Activated CD8-positive, alpha-beta T cell treated with anti-CD3 and anti-CD28 coated beads, Interleukin-2, amount 10 ng/mL, durations not matched to agents 7 days and 5 days (primary cell): ENCODE measurements at places on chromosomes 7 and 10. TPM values are rescaled to one million over a fixed set of nuclear protein-coding genes. Genes with fewer than 3 reads are reported as not detected.

DNA sequence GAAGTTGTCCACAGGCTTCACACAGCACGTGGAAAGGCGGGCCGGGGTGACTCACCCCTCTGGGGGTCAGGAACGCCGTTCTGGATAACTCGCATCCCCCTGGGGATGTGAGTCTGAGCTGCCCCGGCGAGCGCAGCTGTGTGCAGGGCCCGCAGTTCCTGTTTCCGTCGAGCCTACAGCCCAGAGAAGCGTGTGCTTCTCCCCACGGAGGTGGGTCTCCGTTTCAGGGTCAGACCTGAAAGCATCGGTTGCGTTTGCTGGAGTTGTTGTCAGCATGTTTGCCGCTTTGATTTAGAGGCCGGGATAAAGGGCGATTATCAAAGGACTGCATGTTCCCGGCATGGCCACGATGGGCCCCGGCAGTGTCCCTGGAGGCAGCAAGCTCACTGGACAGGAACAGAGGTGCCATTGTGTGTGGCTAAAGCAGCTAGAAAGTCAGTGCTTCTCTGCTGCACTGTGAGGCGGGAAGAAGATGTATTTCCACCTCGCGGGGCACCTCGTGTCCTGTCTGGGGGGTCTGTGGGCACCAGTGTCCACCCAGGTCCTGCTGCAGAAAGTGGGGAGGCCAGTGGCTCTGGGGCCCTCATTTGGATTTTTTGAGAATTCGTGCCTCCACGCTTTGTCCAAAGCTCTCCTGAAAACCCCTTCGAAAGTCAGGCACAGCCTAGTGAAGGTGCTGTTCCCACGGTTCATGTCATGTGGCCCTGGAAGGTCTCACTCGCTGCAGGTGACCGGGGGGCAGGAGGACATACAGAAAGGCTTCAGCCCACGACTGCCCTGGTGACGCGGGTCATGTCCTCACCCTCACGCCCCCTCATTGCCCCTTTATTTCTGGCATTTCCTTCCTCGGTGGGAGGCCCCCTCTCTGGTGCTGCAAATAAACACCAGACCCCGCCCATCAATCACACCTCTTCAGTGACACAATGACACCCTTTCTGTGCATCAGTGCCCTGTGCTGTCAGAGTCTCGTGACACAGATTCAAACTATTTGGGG, 27.4 kb upstream of the GDI2 start:
- no peak overlapping the region for H3K27ac ChIP-seq
- H3K4me1 ChIP-seq = no peaks in the 10 kb centered on the region
- DNase-seq = no peak
- H3K36me3 ChIP-seq = no peaks in the 10 kb centered on the region

GRCh38 chr7:141731476-141732149, 6.5 kb upstream of the SSBP1 start:
- no peak overlapping the region for H3K27ac ChIP-seq
- H3K36me3 ChIP-seq = no peaks in the 10 kb centered on the region
- no peaks in the 10 kb centered on the region for H3K27me3 ChIP-seq
- H3K4me3 ChIP-seq = no peak overlapping the region
- no peak for DNase-seq

DNA sequence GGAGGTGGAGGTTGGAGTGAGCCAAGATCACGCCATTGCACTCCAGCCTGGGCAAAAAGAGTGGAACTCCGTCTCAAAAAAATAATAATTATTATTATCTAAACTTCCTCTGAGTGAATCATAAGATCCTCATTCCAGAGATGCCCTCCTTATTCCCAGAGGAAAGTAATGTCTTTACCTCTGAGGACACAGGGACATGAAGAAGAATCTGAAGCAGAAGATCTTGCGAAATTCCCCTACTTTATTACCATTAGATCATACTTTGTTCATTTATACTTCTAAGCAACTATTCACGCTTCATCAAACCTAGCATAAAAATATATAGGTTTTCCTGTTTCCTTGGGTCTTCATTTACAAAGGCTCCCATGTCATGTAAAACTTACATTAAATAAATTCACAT, 143.1 kb downstream of the ETV1 start:
- peaks cover 17% of the 10 kb centered on the region for H3K4me1 ChIP-seq
- no peak overlapping the region for H3K27ac ChIP-seq
- H3K36me3 ChIP-seq = no peaks in the 10 kb centered on the region
- H3K27me3 ChIP-seq = no peaks in the 10 kb centered on the region
- DNase-seq = no peak

- H3K4me1 ChIP-seq = no peaks in the 10 kb centered on the region
- H3K27me3 ChIP-seq = no peaks in the 10 kb centered on the region
- H3K36me3 ChIP-seq = no peaks in the 10 kb centered on the region
- DNase-seq = no peak
- no peak overlapping the region for H3K27ac ChIP-seq
Observed at GRCh38 chr7:84844771-84845170, 342.1 kb downstream of the SEMA3D start.

DNA sequence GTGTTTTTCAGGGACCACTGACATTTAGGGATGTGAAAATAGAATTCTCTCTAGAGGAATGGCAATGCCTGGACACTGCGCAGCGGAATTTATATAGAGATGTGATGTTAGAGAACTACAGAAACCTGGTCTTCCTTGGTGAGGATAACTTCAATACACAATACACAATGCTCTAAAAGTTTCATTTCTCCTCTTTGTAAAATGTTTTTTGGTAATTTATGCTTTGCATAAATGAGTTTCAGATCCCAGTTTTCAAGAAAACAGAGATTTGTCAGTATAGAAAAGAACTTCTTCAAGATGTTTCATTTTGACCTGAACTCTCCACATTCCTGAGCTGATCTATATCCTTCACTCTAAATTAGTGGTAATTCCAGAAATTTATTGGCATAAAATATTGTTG, 14.2 kb downstream of the ZNF92 start:
- H3K27ac ChIP-seq = no peak overlapping the region
- no peak overlapping the region for H3K4me3 ChIP-seq
- H3K27me3 ChIP-seq = no peaks in the 10 kb centered on the region

DNA sequence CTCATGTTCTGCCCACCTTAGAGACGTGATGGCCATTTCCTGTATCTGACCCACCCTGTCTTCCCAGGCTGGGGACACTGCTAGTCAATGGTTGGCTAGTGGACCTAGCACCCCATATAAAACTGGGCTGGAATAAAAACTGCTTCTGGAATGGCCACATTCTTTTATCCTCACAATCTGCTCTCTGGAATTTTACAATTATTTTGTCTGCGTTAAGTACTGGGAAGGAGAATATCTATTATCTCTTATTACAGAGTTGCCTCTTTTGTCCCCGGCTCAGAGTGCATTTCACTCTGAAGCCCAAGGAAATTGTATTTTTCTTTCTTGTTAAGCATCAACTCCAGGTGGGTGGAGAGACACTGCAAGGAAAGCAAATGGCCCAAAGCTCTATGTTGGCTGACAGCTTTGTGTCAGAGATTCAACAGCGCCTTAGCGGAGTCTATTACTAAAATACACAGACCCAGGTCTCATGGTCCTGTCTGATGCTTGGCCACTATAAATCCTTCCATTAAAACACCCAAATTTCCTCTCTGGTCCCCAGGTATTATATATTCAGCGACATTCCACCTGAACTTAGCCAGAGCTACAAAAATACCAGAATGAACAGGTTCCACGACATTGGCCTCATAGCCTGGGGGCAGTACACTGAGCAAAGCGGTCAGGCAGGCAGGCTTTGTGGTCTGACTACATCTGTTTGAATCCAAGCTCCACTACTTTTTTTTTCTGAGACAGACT, 121.7 kb downstream of the PRPF18 start:
- peaks cover 41% of the 10 kb centered on the region for H3K27me3 ChIP-seq
- H3K27ac ChIP-seq = no peak overlapping the region
- no peak for DNase-seq
- peaks cover 26% of the 10 kb centered on the region for H3K4me1 ChIP-seq

- H3K27ac ChIP-seq = peak overlapping the region; percentile 86
- H3K4me3 ChIP-seq = peak overlapping the region; percentile 78
Observed at GRCh38 chr10:119542988-119543813, 682 bp upstream of the RGS10 start.

GRCh38 chr10:131437556-131438475, 126.3 kb upstream of the TCERG1L start:
- DNase-seq = no peak
- no peaks in the 10 kb centered on the region for H3K36me3 ChIP-seq
- no peak overlapping the region for H3K27ac ChIP-seq
- H3K27me3 ChIP-seq = no peaks in the 10 kb centered on the region
- H3K4me3 ChIP-seq = no peak overlapping the region
- no peaks in the 10 kb centered on the region for H3K4me1 ChIP-seq

GRCh38 chr7:10655031-10655430, 318.6 kb upstream of the PHF14 start:
- no peaks in the 10 kb centered on the region for H3K36me3 ChIP-seq
- peaks cover 14% of the 10 kb centered on the region for H3K27me3 ChIP-seq
- H3K4me3 ChIP-seq = no peak overlapping the region
- DNase-seq = no peak
- H3K4me1 ChIP-seq = no peaks in the 10 kb centered on the region
- no peak overlapping the region for H3K27ac ChIP-seq

GRCh38 chr10:62131724-62132123, 136.9 kb downstream of the RTKN2 start:
- no peak overlapping the region for H3K27ac ChIP-seq
- peaks cover 13% of the 10 kb centered on the region for H3K36me3 ChIP-seq

DNA sequence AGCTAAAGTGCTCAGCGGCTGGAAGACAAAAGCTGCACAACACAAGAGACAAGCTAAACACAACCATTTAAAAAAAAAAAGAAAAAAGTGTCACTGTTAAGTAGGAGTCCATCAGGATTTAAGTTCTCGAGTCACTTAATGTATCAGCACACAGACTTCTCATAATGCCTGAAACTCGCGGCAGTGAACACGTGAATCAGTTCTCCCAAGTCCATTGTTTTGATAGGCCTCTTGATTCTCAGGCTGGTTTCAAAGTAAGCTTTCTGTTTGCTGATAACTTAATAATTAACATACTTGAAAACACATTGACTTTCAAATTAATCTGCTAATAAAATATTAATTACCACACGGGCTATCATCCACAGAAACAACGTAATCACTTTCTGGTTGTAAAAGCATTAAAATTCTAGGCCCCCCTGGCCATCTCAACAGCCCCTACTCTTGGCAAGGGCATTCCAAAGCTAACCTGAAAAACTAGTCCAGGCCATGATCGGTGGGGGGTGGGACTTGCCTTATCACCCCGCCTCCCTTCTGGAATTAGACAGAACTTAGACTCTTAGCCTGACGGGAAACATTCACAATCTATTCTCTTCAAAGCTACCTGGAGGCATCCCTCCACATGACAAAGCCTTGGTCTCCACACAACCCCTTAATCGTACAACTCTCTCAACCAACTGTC, 129.0 kb downstream of the DIP2C start:
- no peak overlapping the region for H3K4me3 ChIP-seq
- H3K27ac ChIP-seq = no peak overlapping the region

GRCh38 chr10:102230264-102230860, 4.3 kb downstream of the ELOVL3 start:
- H3K4me1 ChIP-seq = peaks cover 33% of the 10 kb centered on the region
- DNase-seq = no peak
- H3K4me3 ChIP-seq = peak overlapping the region; percentile 67

DNA sequence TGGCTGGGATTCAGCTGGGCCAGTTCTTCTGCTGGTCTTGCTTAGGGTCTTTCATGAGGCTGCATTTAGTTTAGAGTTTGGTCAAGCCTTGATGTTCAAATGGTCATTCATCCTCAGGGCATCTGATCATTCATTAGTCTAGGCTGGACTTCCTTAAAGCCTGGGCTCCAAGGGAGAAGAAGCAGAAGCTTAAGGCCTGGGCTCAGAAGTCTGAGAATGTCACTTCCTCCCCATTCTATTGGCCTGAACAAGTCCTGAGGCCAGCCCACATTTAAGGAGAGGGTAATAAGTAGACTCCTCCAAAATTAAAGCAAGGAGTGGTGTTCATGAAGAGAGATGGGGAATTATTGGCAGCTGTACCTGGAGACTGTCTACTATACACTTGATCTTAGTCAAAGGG, 193.2 kb upstream of the HABP2 start:
- DNase-seq = no peak
- peaks cover 2% of the 10 kb centered on the region for H3K4me1 ChIP-seq
- no peak overlapping the region for H3K27ac ChIP-seq
- H3K4me3 ChIP-seq = no peak overlapping the region
- no peaks in the 10 kb centered on the region for H3K36me3 ChIP-seq

DNA sequence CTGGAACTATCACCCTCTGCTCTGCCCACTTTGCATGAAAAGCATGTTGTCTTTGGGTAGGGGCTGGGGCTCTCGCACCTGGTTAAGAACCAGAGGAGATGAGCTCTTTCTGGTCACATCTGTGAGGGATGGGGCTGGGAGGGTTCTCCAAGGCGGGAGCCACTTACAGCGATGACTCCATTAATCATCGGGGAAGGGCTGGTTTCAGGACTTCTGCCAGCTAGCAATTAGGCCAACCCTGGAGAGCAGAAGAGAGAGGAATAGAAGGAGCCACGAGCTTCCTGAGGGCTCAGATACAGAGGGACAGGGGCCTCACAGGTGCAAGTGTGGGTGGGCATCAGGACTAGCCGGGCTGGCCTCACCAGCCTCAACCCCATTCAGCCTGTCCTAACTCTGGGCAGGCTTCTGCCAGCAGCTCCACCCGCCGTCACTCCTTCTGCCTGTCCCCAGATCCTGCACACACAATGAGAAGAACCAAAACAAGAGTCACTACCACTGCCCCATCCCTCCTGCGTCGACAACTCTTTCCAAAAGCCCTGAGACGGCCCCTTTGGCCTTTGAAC, 8.4 kb downstream of the AQP1 start:
- DNase-seq = no peak
- H3K27ac ChIP-seq = no peak overlapping the region
- no peaks in the 10 kb centered on the region for H3K4me1 ChIP-seq
- no peaks in the 10 kb centered on the region for H3K27me3 ChIP-seq
- no peaks in the 10 kb centered on the region for H3K36me3 ChIP-seq

DNA sequence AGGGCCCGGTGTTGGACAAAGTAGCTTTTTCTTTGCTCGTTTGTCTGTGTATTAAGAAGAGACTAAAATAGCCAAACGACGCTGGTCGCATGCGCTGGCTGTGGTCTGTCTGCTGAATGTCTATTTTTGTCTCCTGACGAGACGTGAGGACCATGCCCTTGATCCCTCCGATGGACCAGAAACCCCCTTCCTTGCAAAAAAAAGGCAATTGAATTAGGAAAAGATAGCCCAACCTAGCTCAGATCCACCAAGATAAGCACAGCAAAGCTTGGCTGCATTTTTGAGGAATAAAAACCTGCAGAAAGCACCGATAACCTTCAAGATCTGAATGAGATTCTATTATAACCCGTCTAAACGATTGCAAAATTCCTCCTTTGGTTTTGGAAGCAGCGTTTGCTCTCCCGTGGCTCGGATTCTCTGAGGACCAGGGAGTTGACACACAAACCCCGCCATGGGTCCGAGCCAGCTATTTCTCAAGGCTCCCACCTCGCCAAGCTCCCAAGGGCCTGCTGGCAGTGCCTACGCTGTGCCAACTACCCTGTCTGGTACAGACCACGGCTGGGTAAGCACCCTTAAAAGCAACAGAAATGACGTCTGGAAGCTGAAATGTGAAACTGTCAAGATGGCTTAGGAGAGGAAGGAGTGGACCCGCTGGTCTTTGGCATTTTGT, 17.7 kb upstream of the TTYH3 start:
- no peak overlapping the region for H3K27ac ChIP-seq
- no peaks in the 10 kb centered on the region for H3K36me3 ChIP-seq
- no peak for DNase-seq
- H3K4me3 ChIP-seq = no peak overlapping the region
- peaks cover 1% of the 10 kb centered on the region for H3K4me1 ChIP-seq

OR2A42 gene
- total RNA-seq = not detected

ADAM12 gene
- total RNA-seq = 1.6 TPM

UCN3 gene
- total RNA-seq = not detected
